ENCODE measurements at places on chromosomes 1 and 21. TPM values are rescaled to one million over a fixed set of nuclear protein-coding genes. Genes with fewer than 3 reads are reported as not detected.

ADPRS gene
- 26.9 TPM for total RNA-seq

IGFN1 gene
- 1.9 TPM for total RNA-seq

CAMK1G gene
- total RNA-seq = not detected

LCE6A gene
- total RNA-seq = not detected

DNA sequence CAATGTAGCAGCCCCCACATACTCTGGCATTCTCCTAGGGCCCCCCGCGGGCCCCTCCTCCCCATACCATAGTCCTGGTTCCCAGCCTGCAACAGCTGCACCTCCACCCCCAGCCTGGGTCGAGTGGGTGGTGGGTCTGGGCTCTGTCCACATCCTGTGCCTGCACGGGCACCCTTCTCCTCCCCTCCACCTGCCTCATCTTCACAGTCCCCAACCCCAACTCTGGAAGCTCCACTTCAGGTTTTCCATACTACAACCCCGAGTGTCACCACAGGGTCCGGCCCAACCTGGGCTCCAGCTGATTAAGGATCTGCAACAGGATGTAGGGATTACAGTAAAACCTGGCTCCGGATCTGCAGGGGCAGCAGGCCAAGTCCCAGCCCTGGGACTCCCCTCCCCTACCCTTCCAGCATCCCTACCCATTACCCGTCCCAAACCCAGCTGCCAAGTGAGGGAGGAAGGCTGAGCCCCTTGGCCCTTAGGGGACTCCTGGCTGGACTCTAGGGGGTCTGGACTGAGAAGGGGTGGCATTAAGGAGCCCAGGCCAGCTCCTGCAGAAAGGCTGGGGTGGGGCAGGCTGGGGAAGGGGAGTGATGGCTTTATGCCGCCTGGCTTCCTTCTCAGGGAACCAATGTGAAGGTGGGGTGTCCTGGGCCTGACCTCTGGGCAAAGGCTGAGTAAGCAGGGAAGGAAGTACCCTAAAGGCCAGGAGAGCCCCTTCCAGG is 116.8 kb downstream of the CASZ1 start:
- DNase-seq = no peak

- DNase-seq = no peak
Measured at GRCh38 chr1:235108876-235109275, 19.8 kb downstream of the TOMM20 start.

- no peak for DNase-seq
Measured at GRCh38 chr1:28144203-28145135, 32.0 kb downstream of the PTAFR start.

- no peak for DNase-seq
Measured at GRCh38 chr1:98761219-98761865, 99.8 kb downstream of the SNX7 start.

DNA sequence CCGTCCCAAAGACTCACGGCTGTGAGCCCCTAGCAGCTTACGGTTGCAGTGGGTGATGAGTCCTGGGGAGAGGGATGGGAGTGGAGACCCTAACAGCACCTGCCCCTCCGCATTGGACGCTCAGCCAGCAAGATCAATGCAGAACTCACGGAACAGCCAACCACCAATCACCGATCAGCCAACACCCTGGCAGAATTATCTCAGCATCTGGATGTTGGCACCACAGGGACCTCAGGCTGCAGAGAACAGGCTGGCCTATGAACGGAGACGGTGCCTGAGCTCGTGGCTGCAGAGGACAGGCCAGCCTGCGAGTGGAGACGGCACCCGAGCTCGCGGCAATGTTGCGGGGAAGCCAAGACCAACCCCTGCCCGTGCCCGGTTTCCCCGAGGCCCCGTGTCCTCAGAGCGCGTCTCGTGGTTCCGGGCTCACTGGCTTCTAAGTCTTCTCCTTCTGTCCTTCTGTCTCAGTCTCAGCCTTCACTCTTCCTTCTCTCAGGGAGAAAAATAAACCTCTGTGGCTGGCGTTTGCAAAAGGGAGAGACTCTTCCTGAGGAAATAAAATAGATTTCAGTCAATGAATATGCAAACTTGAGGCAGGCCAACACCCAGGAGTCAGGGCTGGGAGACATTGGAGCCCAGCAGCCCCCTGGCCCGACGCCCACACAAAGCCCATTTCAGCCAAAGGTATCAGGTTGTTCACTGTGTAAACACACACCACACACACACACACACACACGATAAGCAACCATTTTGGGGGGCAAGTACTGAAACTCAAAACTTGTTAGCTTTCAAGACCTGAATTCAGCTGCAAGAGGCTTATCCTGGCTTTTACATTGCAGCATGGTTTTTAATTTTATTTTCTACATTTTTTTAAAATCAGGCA is 67.8 kb downstream of the SIK1 start:
- no peak for DNase-seq

DNA sequence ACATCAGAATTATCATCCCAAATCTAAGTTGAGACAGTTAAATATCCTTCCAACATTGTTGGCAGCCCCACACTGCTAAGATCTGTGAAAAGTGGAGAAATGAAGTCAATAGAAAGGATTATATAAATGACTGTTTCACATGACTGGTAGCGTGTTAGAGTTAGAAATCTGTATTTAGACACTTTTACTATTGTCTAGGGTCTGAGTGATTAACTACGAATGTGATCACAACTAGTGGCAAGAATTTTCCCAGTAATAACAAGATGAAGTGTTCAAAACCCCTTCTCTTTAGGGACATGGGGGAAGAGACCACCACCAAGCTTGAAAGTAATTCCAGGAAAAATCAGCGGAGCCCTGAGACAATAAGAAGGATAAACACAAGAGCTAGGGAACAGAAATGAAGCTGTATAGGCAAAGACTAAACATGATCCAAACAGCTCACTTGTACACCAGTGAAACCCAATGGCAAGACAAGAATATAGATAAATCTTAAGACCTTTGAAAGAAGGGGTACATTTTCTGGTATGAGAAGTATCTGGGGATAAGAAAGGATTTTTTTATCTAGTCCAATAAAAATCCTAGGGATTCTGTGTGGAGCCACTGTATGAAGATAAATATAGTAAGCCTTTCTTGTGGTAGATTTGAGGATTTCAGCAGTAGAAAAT is 646.6 kb upstream of the USP24 start:
- no peak for DNase-seq

GRCh38 chr1:176857632-176858031 is 306.9 kb downstream of the ASTN1 start:
- no peak for DNase-seq

DNA sequence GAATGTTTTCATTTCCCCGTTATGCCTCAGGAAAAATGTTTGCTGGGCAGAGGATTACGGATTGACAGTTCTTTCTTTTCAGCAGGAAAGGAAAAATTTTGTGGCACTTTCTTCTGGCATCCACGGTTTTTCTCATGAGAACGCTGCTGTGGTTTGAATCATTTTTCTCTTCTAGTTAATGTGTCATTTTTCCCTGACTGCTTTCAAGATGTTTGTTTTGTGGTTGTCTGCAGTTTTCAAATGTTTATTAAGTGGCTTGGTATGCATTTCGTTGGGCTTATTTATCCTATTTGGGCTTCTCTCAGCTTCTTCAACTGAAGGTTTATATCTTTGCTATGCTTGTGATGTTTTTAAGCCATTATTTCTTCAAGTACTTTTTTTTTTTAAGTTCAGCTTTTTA is 359.0 kb downstream of the RGS7 start:
- DNase-seq = no peak

DNA sequence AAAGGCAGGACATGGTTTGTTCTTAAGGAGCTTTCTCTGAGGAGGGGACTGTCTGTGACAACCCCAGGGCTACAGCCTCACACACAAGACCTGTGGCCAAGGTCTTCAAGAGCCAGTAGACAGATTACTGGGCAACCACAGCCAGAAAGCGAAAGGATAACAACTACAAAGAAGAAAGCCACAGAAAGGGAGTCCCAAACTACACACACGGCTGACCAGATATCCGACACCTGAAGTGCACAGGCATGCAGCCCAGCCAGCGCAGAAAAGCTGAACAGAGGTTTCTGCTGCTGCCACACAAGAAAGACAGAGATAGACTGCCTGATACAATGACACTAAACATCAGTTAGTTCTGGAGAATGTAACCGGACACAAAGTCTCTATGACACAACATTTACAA is 21.4 kb upstream of the NADK start:
- peak; percentile 18 for DNase-seq

- DNase-seq = no peak
Measured at GRCh38 chr1:168285971-168286927, 5.6 kb downstream of the TBX19 start.

DNA sequence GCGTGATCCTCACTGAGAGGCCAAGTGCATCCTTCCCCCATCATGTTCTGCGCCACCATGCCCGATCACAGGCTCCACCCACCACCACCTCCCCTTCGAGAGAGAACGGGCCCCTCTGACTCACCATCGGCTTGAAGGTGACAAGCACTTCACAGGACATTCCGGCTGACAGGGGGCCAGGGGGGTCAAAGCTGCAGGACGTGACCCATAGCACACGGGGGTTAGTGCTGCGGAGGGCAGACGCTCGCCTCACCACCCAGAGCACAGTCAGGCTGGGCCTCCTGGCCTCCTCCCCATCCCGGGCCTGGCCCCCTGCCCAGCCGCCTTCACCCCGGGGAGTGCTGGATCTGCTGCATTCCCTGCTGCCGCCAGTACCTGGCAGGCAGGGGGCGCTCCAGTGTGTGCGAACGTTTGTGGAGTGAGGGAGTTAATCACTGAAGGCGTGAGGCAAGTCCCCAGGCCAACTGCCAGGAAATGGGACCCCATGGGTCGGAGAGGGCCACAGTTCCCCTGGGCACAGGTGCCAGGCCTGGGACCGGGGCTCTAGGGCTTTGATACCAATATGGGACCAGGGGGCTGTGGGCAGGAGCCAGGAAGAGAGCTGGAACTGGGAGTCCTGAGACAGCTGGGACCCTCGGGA is 40.9 kb upstream of the TMEM52 start:
- peak; percentile 92 for DNase-seq

DNA sequence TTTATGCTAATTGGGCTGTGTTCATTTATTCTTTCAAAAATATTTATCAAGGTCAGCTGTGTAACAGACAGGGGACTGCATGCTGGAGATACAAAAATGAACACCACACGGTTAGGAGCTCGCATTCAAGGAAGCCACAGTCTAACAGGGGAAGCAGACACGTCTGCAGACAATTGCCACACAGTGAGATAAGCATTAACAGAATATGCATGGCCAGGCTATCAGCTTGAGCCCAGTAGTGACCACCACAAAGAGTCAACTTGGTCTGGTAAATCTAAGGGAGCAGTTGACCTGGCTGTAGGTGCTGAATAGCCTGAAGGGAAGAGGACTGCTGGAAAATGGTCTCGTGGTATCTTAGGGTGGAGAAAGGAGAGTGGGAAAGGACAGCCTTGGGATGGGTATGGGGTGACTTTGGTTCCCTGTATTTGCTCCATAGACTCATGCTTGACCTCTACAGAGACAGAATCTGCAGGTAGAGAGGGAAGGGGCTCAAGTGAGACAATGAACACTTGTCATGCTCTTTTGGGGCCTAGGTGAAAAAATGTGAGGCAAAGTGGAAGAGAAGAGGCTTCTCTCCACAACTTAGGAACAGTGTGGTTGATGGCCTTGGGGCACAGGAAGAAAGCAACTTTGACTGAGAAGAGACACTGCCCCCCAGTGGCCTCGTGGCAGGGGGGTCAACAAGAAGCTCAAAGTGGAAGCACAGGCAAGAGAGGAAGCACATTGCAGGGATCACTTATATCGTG is 7.6 kb upstream of the NPL start:
- DNase-seq = no peak

DNA sequence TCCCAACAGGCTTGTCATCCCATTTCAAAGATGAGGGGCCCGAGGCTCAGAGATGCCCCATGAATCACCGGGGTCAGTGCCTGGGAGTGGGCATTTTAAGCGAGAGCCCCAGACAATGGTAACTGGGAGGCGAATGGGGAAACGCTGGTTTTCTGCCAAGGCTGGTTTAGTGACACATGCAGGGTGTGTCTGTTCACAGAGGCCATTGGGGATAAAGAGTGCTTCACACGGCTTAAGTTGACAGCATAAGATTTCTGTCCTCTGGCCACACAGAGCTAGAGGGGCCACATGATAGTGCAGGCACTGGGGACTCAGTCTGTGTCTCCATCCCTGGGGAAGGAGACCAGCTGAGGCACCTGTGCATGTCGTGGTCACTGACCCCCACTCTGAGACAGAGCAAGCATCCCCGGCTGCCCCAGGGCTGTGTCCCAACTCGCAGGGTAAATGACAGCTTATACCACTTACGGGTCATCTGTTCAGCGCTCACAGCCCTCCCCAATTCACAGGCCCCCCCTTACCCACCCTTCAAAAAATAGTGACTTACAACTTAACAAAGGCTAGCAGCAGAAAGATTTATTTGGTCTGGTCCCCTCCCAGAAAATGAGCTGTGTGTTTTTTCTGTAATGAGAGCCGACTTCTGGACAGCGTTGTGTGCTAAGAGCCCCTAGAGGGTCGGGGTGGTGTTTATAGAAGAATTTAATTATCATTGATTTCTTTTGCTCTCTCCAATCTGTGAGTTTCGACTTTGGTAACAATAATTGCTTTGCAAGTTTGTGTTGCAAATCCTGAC is 34.9 kb upstream of the ARHGEF16 start:
- no peak for DNase-seq

GRCh38 chr1:168504064-168504837 is 39.5 kb downstream of the XCL2 start:
- DNase-seq = no peak

DNA sequence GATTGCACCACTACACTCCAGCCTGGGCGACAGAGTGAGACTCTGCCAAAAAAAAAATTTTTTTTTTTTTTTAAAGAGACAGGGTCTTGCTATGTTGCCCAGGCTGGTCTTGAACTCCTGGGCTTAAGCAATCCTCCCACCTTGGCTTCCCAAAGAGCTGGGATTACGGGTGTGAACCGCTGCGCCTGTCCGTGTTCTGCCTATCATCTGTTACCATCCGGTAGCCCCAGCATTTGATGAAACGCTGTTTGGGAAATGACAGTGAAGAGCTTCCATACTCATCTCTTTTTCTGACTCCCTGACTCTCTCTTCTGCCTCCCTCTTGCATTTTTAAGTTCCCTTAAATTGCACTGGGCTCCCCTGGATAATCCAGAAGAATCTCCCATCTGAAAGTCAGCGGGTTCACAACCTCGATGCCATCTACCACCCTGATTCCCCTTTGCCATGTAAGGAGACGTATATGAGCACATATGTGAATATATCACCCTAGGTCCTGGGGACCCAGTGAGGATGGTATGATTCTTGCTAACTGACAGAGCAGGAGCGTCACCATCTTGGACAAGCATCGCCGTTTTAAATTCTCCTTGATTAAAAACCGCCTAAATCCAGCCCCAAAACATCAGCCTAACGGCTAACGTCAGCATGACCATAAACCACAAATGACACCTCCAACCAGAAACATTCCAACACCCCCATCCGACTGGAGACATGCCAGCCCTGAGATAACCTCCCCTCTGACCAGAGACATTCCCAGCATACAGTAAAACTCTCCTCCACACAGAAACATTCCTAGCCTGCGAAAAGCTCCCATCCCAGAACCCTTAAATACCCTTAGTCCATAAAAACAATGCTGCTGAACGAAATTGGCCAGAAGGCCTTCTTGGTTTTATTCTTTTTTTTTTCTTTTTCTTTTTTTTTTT is 12.4 kb downstream of the TNFRSF8 start:
- peak; percentile 11 for DNase-seq

DNA sequence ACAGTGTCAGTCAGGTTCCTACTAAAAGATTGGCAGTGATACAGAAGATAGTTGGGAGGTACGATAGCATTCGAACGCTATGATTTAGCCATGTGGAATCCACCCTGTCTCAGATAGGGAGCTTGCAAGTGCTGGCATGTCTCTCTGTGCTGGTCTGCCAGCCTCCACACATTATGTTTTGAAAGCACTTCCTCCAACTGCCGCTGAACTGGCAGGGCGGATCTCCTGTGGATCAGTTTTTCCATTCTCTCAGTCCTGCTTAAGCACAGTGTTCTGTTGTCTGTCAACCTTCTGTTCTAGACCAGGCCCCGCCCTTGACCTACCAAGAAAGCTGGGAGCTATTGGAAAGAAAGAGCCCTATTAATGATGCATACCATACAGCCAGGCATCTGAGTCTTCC is 65.5 kb upstream of the PALMD start:
- DNase-seq = no peak

All from chondrocyte (in vitro differentiated cells).